ENCODE measurements at places on chromosomes 4 and X. TPM values are rescaled to one million over a fixed set of nuclear protein-coding genes. Genes with fewer than 3 reads are reported as not detected.

The PLP1 gene
- total RNA-seq: 123 TPM

The EIF1AX gene
- total RNA-seq: 85.7 TPM

The HTN3 gene
- not detected for total RNA-seq

The GASK1B gene
- 46.1 TPM for total RNA-seq

The DCAF12L1 gene
- total RNA-seq: 0.49 TPM

The MAGEB4 gene
- total RNA-seq: not detected

The TACR3 gene
- 6.3 TPM for total RNA-seq

The SPATA18 gene
- total RNA-seq: 6.3 TPM

The MAGEB10 gene
- total RNA-seq: not detected

The ODAPH gene
- not detected for total RNA-seq

The RTL9 gene
- total RNA-seq: 1.2 TPM

The REPS2 gene
- total RNA-seq: 18.8 TPM

The C1QTNF7 gene
- 14.6 TPM for total RNA-seq

The GAGE12E gene
- not detected for total RNA-seq

The C4orf36 gene
- total RNA-seq: 3.7 TPM

The ASB11 gene
- total RNA-seq: 2.0 TPM

The TMEM35A gene
- 24.5 TPM for total RNA-seq

The KIAA1210 gene
- 0.33 TPM for total RNA-seq

The FGF2 gene
- total RNA-seq: 26.3 TPM

The GUCY2F gene
- total RNA-seq: not detected

The FRMD7 gene
- total RNA-seq: 1.4 TPM

The RADX gene
- 7.9 TPM for total RNA-seq
